ENCODE measurements at places on chromosomes 16 and 17.

GRCh38 chr17:28511858-28512461 is 5.8 kb downstream of the FOXN1 start:
- no peak for DNase-seq

GRCh38 chr16:50762241-50762640 is 20.4 kb downstream of the CYLD start:
- no peak for DNase-seq

GRCh38 chr17:73293480-73293911 is 18.3 kb downstream of the CDC42EP4 start:
- DNase-seq, result no peak

- no peak for DNase-seq
Measured at GRCh38 chr17:27489045-27489715, 32.9 kb downstream of the KSR1 start.

- DNase-seq, result no peak
Measured at GRCh38 chr17:70242781-70243437, 73.6 kb downstream of the KCNJ2 start.
